ENCODE measurements at places on chromosomes 6 and 20. TPM values are rescaled to one million over a fixed set of nuclear protein-coding genes. Genes with fewer than 3 reads are reported as not detected.

The XKR7 gene
- 0.02 TPM for polyA plus RNA-seq

The FAM209B gene
- polyA plus RNA-seq, result 0.26 TPM

The MRAP2 gene
- polyA plus RNA-seq, result 17.4 TPM

The CST1 gene
- polyA plus RNA-seq, result not detected

The JAG1 gene
- 18.3 TPM for polyA plus RNA-seq

GRCh38 chr20:848193-848592, 14.7 kb downstream of the FAM110A start:
- DNase-seq, result no peak
- no peak overlapping the region for H3K27ac ChIP-seq
- no peaks in the 10 kb centered on the region for H3K36me3 ChIP-seq
- H3K4me1 ChIP-seq, result peaks cover 14% of the 10 kb centered on the region

- no peaks in the 10 kb centered on the region for H3K27me3 ChIP-seq
- no peak overlapping the region for H3K27ac ChIP-seq
- no peak for DNase-seq
- H3K36me3 ChIP-seq, result no peaks in the 10 kb centered on the region
- no peak overlapping the region for H3K4me3 ChIP-seq
- H3K4me1 ChIP-seq, result peaks cover under 1% of the 10 kb centered on the region
Measured at GRCh38 chr20:3842348-3842930, 4.2 kb upstream of the MAVS start.

GRCh38 chr6:106847116-106847515, 127.4 kb downstream of the CD24 start:
- H3K27ac ChIP-seq, result no peak overlapping the region
- no peaks in the 10 kb centered on the region for H3K27me3 ChIP-seq
- no peaks in the 10 kb centered on the region for H3K36me3 ChIP-seq
- no peaks in the 10 kb centered on the region for H3K4me1 ChIP-seq
- no peak overlapping the region for H3K4me3 ChIP-seq

- no peak overlapping the region for H3K27ac ChIP-seq
- H3K4me3 ChIP-seq, result no peak overlapping the region
- H3K27me3 ChIP-seq, result no peaks in the 10 kb centered on the region
- peaks cover 8% of the 10 kb centered on the region for H3K4me1 ChIP-seq
- no peaks in the 10 kb centered on the region for H3K36me3 ChIP-seq
- DNase-seq, result no peak
Measured at GRCh38 chr6:40932366-40932765, 106.7 kb downstream of the UNC5CL start.

DNA sequence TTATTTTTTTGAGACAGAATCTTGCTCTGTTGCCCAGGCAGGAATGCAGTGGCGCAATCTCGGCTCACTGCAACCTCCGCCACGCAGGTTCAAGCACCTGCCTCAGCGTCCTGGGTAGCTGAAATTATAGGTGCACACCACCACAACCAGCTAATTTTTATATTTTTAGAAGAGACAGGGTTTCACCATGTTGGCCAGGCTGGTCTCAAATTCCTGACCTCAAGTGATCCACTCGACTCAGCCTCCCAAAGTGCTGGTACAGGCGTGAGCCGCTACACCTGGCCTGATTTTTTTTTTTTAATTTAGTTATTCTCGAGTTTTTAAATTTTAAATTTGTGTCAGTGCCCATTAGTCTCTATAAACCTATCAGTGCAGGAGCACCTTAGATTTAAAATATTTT, 24.4 kb downstream of the ZNF133 start:
- H3K27me3 ChIP-seq, result no peaks in the 10 kb centered on the region
- no peak overlapping the region for H3K27ac ChIP-seq
- H3K36me3 ChIP-seq, result peaks cover 7% of the 10 kb centered on the region
- no peak overlapping the region for H3K4me3 ChIP-seq
- H3K4me1 ChIP-seq, result no peaks in the 10 kb centered on the region

GRCh38 chr20:15857173-15857784, 716.0 kb downstream of the KIF16B start:
- H3K36me3 ChIP-seq, result no peaks in the 10 kb centered on the region
- H3K4me1 ChIP-seq, result no peaks in the 10 kb centered on the region
- no peak overlapping the region for H3K27ac ChIP-seq
- H3K4me3 ChIP-seq, result no peak overlapping the region

DNA sequence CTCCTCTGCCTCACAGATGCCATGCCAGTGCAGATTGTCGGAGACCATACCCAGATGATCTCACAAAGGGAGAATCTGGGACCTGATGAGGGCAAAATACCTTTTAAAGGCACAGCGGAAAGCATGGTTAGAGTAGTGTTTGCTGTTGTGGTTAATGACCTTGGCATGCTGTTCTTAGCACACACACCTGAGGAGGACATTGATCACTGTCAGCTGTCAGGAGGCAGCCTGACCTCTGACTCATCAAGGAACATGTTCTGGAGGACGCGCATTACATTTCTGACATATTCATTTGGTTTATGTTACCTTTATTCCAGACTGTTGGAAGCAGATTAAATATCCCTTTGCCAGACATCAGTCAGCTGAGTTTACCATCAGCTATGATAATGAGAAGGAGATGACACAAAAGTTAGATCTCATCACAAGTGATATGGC, 57.1 kb downstream of the GOPC start:
- H3K36me3 ChIP-seq, result no peaks in the 10 kb centered on the region
- peak overlapping the region; percentile 65 for H3K27ac ChIP-seq
- H3K4me1 ChIP-seq, result peaks cover 16% of the 10 kb centered on the region
- no peak overlapping the region for H3K4me3 ChIP-seq
- no peak for DNase-seq

- H3K27ac ChIP-seq, result no peak overlapping the region
- H3K4me3 ChIP-seq, result no peak overlapping the region
- H3K4me1 ChIP-seq, result no peaks in the 10 kb centered on the region
- H3K36me3 ChIP-seq, result peaks cover 6% of the 10 kb centered on the region
Measured at GRCh38 chr6:136873748-136874147, 48.4 kb upstream of the SLC35D3 start.

DNA sequence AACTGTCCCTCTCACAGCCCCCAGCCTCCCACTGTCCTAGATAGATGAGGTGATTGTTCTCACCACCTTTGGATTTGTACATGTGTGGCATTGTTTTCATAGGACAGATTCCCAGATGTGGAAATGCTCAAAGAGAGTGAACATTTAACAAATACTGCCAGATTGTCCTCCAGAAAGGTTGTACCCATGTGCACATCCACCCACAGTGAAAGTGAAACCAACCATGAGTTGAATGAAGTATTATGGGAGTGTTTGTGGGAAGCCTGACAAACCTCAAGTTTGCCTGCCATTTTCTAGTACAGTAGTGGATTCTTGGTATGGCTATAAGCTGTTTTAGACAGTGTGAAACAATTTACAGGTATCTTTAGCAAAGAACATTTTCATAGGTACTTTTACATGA, 42.7 kb downstream of the ANKRD6 start:
- H3K4me1 ChIP-seq, result peaks cover 3% of the 10 kb centered on the region
- H3K4me3 ChIP-seq, result no peak overlapping the region
- peak; percentile 37 for DNase-seq
- no peaks in the 10 kb centered on the region for H3K27me3 ChIP-seq
- no peak overlapping the region for H3K27ac ChIP-seq

DNA sequence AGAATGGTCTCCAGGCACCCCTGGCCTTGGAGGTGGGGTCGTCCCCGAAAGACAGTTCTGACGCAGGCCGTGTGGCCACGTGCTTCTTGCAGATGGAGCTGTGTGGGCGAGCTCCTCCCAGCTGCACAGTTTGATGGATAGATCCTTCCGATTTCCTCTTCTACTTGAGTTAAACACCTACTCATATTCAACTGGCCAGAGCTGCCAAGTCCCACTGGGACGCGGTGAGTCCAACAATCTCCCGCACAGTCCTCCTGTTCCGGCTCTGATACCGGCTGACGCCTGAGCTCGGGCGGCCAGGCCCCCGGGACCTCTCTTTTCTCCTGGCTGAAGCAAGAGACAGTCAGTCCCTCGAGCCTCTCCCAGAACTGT, 57.9 kb upstream of the DACT2 start:
- no peaks in the 10 kb centered on the region for H3K27me3 ChIP-seq
- no peaks in the 10 kb centered on the region for H3K4me1 ChIP-seq
- peak; percentile 66 for DNase-seq
- no peak overlapping the region for H3K27ac ChIP-seq

DNA sequence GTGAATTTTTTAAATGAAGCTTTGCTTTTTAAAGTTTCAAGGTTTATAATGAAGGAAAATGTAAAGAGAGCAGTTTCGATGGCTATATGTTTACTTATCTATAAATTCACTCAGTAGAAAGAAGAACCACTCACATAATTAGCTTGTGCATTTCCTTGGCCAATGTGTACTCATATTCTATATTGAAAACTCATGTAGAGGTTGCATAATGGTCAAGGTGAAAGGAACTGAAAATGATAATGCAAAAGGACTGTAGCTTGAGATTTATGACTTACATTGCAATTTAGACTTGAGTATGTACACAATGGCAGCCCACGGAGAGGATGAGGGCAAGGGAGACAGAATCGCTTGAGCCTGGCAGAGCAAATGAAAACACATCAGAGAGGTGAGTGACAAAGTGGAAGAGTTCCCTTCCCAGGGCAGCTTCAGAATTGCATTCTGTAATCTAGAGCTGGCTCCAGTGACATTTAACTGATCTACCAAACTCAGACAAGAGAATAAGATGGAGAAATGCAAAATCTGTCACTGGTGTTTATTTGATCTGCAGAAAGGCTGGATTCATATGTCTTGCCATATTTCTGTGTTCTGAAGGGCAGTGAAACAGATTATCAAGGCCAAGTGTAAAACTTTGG, 191.8 kb downstream of the TMEM200A start:
- no peaks in the 10 kb centered on the region for H3K4me1 ChIP-seq
- H3K36me3 ChIP-seq, result no peaks in the 10 kb centered on the region
- DNase-seq, result no peak
- peaks cover 2% of the 10 kb centered on the region for H3K27me3 ChIP-seq
- no peak overlapping the region for H3K27ac ChIP-seq
- H3K4me3 ChIP-seq, result no peak overlapping the region

GRCh38 chr6:161103475-161103874, 111.9 kb downstream of the MAP3K4 start:
- no peak overlapping the region for H3K27ac ChIP-seq
- H3K4me1 ChIP-seq, result no peaks in the 10 kb centered on the region
- DNase-seq, result no peak
- H3K4me3 ChIP-seq, result no peak overlapping the region

GRCh38 chr20:48489046-48489463, 338.7 kb downstream of the PREX1 start:
- no peaks in the 10 kb centered on the region for H3K27me3 ChIP-seq
- H3K4me1 ChIP-seq, result no peaks in the 10 kb centered on the region
- no peak overlapping the region for H3K27ac ChIP-seq
- DNase-seq, result no peak

DNA sequence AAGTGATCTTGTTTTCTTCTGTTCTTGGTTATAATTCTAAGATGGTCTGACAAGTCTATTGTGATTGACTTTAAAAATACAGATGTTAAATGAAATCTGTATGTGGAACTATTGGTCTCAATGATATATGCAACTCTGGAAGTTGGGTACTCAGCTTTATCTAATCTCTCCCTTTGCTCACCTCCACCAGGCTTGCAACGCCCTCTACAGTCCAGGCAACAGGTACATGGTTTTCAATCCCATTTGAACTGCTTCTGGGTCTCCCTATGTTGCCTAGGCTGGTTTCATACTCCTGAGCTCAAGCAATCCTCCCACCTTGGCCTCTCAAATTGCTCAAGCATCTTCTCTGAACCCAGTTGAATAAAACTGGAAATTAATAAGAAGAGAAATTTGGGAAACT, 25.6 kb upstream of the HLA-DQB1 start:
- no peak overlapping the region for H3K27ac ChIP-seq
- H3K27me3 ChIP-seq, result peaks cover under 1% of the 10 kb centered on the region
- no peaks in the 10 kb centered on the region for H3K36me3 ChIP-seq
- H3K4me1 ChIP-seq, result no peaks in the 10 kb centered on the region

DNA sequence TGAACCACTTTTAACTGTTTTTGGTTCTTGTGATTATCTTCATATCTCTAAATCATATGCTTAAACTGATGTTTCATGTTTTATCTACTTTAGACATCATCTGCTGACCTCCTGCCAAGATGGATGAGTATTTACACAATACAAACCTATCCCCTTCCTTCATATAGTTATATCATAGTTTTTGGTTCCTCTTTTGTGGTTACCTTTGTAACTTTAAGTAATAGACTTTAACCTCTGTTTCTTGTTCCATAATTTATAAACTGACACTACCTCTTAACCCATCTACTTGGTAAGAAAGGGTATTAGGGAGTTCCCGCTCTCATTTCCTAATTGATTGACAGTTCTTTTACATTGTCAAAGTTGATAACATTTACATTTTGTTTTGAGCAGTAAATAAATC, 11.9 kb downstream of the PCMT1 start:
- H3K4me1 ChIP-seq, result no peaks in the 10 kb centered on the region
- no peak overlapping the region for H3K27ac ChIP-seq

Measured in cardiac muscle cell (in vitro differentiated cells and primary cell).